C1 segment of cervical spinal cord (tissue), 14 donors: ENCODE measurements at places on chromosomes 12 and 14.

DNA sequence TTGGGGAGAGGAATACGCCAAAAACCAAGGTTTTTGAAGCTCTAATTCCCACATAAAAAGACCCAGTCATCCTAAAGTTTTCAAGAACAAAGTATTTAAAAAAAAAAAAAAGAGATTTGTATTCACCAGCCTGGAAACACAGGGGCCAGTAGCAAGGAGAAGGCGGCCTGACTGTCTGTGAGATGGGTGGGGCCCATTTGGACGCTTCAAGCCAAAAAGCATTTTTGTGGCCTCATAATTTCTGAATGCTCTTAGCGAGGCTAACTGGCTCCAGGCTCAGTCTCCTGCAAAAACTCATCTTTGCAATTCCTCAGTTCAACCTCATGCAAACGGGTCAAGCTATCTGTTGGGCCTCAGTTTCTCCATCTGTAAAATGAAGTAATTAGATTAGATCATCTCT lies 514.1 kb downstream of the MED13L start:
- no peak for DNase-seq

GRCh38 chr12:49296034-49296835 lies 1.3 kb downstream of the PRPH start:
- no peak for DNase-seq

GRCh38 chr14:56183631-56184157 lies 65.5 kb downstream of the PELI2 start:
- no peak for DNase-seq

- no peak for DNase-seq
These were observed 63.5 kb downstream of the CLMN start for GRCh38 chr14:95256002-95256775.

DNA sequence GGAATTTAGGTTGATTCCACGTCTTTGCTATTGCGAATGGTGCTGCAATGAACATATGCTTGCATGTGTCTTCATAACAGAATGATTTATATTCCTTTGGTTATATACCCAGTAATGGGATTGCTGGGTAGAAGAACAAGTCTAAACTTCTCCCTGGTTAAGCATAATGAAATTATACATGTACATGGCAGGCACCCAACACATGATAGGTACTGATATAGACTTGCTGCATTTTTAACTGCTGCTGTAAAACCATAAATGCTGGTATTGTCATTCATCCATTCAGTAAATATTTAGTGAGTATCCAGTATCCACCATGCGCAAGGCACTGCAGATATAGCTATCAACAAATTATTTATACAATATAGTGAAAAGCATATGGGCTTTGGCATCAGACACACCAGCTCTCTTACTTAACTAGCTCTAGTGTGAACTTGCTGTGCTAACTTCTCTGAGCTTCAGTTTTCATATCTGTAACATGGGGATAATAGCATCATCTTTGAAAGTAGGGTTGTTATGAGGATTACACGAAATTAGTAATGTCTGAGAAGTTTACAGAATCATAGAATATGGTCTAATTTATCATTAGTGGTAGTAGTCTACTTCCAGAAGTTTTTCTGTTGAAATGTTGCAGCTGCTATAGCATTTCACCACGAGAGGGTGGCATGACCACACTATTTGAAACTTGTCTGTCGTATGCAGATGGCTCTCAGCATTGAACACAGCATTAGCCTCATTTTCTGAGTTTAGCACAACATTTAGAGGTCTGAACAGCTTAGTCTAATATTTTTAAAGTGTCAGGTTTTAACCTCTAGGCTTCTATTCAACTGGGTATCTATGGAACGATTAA lies 32.0 kb upstream of the SEL1L start:
- no peak for DNase-seq

GRCh38 chr12:129854591-129854990 lies 49.2 kb downstream of the TMEM132D start:
- DNase-seq = no peak

- DNase-seq = no peak
These were observed 206.6 kb downstream of the KIF26A start for GRCh38 chr14:104344818-104345620.

DNA sequence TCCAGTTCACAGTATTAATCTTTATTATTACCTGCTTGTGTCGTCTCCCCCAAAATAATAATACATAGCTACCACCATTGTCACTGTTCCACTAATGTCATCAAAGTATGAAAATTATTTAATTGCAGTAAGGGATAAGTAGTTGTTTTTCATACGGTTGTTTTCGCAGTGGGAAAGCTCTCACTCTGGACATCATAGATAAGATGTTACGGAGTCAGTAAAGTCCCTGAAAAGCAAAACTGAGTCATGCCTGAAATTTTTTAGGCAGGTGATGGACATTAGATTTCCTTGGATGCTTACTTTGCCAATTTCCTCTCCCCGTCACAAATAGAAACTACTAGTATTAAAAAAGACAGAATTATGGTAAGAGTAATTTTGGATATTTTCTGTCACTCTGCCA lies 13.2 kb downstream of the PNP start:
- DNase-seq = no peak

DNA sequence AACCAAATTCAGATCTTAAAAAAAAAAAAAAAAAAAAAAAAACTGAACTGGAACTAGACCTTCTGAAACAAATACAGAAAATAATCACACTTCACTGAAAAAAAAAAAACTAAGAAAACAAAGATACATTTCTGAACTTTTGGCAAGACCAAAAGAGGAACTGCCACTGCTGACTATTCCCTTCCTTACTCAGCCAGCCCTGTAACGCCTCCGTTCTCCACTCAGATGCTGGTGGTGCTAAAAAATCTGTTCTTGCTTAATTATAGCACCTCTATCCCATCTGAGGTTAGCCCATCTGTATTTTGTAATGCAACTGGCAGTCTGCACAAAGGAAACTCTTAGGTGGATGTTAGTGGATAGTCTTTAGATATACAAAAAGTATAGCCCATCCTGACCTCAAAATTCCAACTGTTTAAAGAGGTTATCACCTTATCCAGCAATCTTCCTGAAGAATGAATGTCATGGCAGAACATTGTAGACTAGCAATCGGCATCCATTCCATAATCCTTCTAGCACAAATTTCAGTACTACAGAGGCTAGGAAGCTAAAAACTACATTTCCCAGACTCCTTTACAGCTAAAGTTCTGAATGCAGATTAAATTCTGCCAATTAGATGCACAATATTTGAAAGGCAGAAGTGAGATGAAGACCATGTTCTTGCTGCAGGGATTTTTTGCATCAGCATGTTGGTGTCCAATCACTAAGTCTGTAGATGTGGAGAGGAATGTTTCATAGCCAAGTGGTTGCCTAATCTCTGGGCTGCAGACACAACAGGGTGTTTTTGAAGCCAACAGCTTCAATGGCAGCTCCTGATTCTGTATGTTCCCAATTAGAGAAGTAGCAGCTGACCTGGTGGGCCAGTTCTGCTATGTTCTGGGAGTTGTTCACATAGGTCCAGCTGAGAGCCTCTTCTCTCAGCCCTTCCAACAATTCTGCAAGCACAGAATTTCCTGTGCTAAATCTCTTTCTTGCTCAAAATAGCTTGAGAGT lies 5.7 kb downstream of the MAP3K9 start:
- DNase-seq = no peak
